ENCODE measurements at places on chromosomes 5 and 9. TPM values are rescaled to one million over a fixed set of nuclear protein-coding genes. Genes with fewer than 3 reads are reported as not detected.

- H3K4me3 ChIP-seq, result no peak overlapping the region
- peaks cover 20% of the 10 kb centered on the region for H3K4me1 ChIP-seq
- H3K27me3 ChIP-seq, result no peaks in the 10 kb centered on the region
Measured at GRCh38 chr5:56565283-56565615, 250.1 kb upstream of the MAP3K1 start.

- H3K4me3 ChIP-seq, result no peak overlapping the region
- no peaks in the 10 kb centered on the region for H3K36me3 ChIP-seq
- no peaks in the 10 kb centered on the region for H3K4me1 ChIP-seq
- H3K27me3 ChIP-seq, result peaks cover 50% of the 10 kb centered on the region
- no peak for DNase-seq
Measured at GRCh38 chr5:5638211-5638610, 215.7 kb downstream of the ICE1 start.

- H3K4me3 ChIP-seq, result no peak overlapping the region
- peaks cover 3% of the 10 kb centered on the region for H3K4me1 ChIP-seq
- no peak overlapping the region for H3K27ac ChIP-seq
- peaks cover 9% of the 10 kb centered on the region for H3K27me3 ChIP-seq
- H3K36me3 ChIP-seq, result no peaks in the 10 kb centered on the region
Measured at GRCh38 chr9:120366644-120367019, 213.3 kb downstream of the CDK5RAP2 start.

GRCh38 chr9:72579190-72579589, 57.8 kb downstream of the TMC1 start:
- H3K27me3 ChIP-seq, result peaks cover 8% of the 10 kb centered on the region
- peaks cover 7% of the 10 kb centered on the region for H3K36me3 ChIP-seq
- DNase-seq, result no peak
- H3K27ac ChIP-seq, result no peak overlapping the region

DNA sequence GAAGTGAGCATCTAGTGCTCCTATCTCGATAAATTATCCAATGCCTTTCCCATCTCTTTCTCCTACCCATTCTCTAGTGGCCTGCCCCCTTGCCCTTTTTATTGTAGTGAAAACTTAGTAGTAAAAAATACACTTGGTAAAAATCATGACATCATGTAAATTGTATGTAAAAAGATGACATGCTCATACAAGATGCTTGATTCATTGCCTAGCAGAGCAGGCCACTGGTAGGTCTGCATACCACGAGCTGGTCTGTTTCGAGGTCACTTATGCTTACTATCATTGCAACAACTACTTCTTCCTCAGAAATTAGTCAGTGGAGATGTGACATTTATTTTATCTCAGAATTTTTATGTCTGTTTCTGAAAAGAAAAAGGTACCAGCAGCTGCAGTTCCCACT, 177.3 kb downstream of the C9orf152 start:
- H3K4me1 ChIP-seq, result peaks cover 16% of the 10 kb centered on the region
- no peaks in the 10 kb centered on the region for H3K27me3 ChIP-seq
- H3K36me3 ChIP-seq, result no peaks in the 10 kb centered on the region

DNA sequence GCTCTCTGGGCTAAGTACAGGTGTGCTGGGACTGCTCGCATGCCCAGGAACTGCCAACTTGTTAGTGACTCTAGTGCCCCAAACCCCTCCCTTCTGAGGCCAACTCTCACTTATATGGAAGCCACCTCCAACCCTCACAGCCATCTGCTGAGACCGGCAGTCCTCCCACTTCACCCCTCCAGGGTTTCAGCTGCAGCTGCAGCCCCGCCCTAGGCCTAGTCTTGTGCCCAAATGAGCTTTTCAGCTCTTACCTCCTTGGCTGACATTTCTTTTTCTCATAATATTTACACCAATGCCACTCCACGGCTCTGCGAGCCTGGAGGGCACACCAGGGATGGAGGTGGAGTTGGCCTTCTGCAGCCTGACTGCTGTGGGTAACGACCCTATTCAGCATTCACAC, 166.6 kb downstream of the ROR2 start:
- H3K4me1 ChIP-seq, result peaks cover 8% of the 10 kb centered on the region
- H3K27ac ChIP-seq, result no peak overlapping the region
- no peak overlapping the region for H3K4me3 ChIP-seq
- peaks cover 30% of the 10 kb centered on the region for H3K27me3 ChIP-seq
- no peak for DNase-seq
- H3K36me3 ChIP-seq, result peaks cover 7% of the 10 kb centered on the region

DNA sequence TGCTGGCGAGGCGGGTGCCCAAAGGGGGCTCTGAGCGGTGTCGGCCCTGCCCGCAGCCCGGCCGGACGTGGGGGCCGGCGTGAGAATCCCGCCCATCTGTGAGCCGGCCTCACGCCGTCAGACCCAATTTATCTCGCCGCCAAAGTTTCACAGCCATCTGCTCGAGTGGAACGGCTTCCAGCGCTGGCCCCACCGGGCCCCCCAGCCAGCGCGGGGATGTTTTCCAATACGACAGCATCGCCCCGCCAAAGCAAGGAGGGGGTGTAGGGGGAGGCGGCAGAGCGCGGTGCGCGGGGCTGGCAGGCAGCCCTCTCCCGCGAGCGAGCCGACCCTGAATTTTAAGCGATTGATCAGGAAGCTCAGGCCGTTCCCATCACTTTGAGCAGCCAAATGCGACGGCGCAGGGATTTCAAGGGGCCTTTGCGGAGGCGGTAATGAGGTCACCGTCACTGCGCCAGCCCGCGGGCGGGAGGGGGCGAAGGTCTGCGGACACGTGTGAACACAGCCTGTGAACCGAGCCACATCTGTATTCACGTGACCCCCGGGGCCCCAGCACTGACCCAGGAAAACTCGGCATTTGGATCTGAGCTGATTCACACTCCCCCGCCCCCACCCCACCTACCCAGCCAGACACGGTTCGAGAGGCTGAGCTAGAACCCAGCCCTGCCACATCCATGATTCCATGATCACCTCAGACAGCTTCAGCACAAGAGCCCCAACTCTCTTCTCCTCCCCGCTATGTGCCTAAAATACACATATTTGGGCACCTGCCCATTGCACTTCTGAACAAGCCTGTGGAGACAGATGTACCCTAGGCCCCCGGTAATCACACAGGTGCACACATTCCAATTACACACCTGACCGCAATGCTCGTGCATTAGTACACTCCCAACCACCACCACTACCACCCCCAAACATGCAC, 47.8 kb upstream of the PSD2 start:
- H3K4me3 ChIP-seq, result peak overlapping the region; percentile 99
- peaks cover 29% of the 10 kb centered on the region for H3K27me3 ChIP-seq
- peaks cover 8% of the 10 kb centered on the region for H3K36me3 ChIP-seq
- H3K4me1 ChIP-seq, result peaks cover 21% of the 10 kb centered on the region

GRCh38 chr5:92775711-92776615, 805.1 kb downstream of the NR2F1-AS1 start:
- H3K4me3 ChIP-seq, result no peak overlapping the region
- DNase-seq, result no peak
- H3K36me3 ChIP-seq, result no peaks in the 10 kb centered on the region
- no peak overlapping the region for H3K27ac ChIP-seq
- no peaks in the 10 kb centered on the region for H3K4me1 ChIP-seq
- H3K27me3 ChIP-seq, result no peaks in the 10 kb centered on the region

DNA sequence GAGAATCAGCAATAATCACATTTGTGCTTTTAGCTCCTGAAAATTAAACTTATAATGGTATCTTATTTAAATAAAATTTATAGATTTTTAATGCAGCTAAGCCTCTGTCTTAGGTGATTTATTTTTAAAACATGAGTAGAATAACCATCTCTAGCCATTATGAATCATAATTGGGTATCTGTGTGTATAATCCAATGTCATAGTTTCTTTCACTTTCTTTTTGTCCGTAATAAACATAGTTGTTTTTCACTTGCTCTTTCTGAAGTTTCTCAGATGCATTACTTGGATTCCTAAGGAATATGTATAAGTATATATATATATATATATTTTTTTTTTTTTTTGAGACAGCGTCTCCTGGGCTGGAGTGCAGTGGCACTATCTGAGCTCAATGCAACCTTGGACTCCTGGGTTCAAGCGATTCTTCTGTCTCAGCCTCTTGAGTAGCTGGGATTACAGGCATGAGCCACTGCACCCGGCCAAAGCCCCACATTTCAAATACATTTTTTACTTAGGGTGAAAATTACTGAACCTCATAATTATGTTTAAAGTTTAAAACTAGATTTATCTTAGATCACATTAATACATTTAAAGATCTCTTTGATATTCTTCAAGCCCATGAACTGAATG, 377.1 kb downstream of the PRDM9 start:
- H3K4me1 ChIP-seq, result no peaks in the 10 kb centered on the region
- H3K27me3 ChIP-seq, result no peaks in the 10 kb centered on the region
- no peaks in the 10 kb centered on the region for H3K36me3 ChIP-seq
- no peak for DNase-seq
- H3K4me3 ChIP-seq, result no peak overlapping the region

GRCh38 chr5:13830536-13830935, 114.0 kb downstream of the DNAH5 start:
- no peaks in the 10 kb centered on the region for H3K27me3 ChIP-seq
- H3K4me3 ChIP-seq, result no peak overlapping the region
- no peak for DNase-seq

DNA sequence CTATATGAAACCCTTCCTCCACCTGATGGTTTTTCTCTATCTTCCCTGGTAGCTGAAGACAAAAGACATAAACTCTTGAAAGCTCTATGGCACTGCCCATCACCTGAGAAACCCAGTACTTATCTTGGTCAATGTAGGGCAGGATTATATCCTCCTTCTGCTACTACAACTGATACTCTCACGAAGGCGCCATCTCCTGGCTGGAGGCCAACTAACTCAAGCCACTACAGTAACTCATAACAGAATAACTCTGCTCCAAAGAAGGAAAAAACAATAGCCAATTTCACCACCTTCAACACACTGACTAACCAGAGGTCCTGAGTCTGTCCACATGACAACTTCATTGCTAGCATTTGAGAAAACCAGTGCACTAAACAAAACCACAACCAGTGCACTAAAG, 409.2 kb downstream of the CETN3 start:
- no peaks in the 10 kb centered on the region for H3K27me3 ChIP-seq
- no peaks in the 10 kb centered on the region for H3K4me1 ChIP-seq
- H3K4me3 ChIP-seq, result no peak overlapping the region

- no peak overlapping the region for H3K4me3 ChIP-seq
- H3K4me1 ChIP-seq, result no peaks in the 10 kb centered on the region
- peaks cover 25% of the 10 kb centered on the region for H3K27me3 ChIP-seq
- H3K27ac ChIP-seq, result no peak overlapping the region
Measured at GRCh38 chr5:39341896-39342295, 22.4 kb downstream of the C9 start.

DNA sequence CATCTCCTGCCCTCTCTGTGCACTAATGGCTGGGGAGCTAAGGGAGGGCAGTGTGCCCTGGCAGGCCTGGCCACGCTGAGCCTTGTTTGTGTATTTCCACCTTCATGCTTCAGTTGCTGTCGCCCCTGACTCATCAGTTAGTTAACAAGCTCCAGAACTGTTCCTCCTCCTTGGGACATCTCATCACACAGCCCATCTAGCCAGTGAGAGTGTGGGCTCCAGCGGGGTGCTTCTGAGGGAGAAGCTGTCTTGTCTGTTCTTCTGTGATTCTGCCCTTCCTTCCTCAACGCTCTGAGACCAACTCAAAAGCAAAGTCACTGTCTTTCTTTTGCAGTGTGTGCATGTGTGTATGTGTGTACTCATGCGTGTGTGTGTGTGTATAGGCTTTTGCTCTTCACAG, 58.3 kb upstream of the CPEB4 start:
- no peaks in the 10 kb centered on the region for H3K27me3 ChIP-seq
- H3K27ac ChIP-seq, result peak overlapping the region; percentile 35
- no peak for DNase-seq
- H3K4me1 ChIP-seq, result no peaks in the 10 kb centered on the region
- H3K36me3 ChIP-seq, result no peaks in the 10 kb centered on the region
- H3K4me3 ChIP-seq, result no peak overlapping the region

DNA sequence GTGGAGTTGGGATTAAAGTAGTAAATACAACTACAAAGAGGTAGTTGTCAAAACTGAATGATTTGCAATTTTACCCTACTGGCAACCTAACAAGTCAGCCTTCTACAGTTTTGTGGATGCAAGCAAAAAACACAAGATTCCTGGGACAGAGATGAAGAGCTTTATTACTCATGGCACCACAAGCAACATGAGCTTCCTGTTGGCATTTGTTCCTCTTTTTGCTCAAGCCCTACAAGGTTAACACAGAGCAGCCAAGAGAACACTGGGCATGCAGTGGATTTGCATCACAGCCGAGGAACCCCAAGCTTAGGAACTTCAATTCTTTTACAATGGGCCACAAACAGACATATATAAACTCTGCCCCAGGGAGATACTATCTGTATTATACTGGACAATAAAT, 28.8 kb upstream of the DMAC1 start:
- H3K27ac ChIP-seq, result no peak overlapping the region
- no peak overlapping the region for H3K4me3 ChIP-seq
- H3K36me3 ChIP-seq, result peaks cover 2% of the 10 kb centered on the region
- H3K4me1 ChIP-seq, result no peaks in the 10 kb centered on the region
- no peaks in the 10 kb centered on the region for H3K27me3 ChIP-seq

DNA sequence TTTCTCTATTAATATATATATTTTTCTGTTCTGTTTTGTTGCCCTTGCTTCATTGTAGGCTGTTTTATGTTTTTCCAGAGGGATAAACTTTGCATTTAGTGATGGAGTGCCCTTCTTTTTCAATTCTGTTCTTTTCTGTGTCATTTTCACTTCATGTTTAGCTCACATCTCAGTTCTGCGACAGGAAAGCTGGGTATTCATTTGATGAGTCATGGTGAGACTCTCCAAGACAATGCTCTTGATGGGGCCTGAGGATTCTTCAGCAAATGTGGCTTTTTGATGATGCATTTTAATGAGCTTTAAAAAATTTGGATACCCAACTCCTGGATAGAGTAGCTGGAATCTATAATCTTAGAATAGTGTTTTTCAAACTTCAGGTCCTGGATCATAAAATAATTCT, 56.5 kb upstream of the SPATA31D4 start:
- no peak overlapping the region for H3K27ac ChIP-seq
- no peaks in the 10 kb centered on the region for H3K36me3 ChIP-seq
- DNase-seq, result no peak
- no peaks in the 10 kb centered on the region for H3K27me3 ChIP-seq

DNA sequence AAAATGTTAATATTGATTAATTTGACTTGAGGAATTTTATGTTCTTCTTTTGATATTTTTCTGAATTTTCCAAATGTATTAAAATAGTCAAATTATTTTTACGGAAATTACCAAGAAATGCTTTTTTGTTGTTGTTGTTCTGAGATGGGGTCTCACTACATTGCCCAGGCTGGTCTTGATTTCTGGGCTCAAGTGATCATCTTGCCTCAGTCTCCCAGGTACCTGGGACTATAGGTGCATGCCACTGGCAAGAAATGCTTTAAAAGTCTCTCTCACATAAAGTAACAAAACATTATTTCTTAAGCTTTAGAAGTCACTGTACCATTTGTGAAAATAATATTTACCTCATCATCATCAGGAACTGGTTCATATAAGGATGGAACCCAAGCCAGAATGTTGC, 43.0 kb upstream of the ELOVL7 start:
- no peak for DNase-seq

GRCh38 chr9:17888066-17888465, 309.2 kb downstream of the SH3GL2 start:
- H3K4me3 ChIP-seq, result no peak overlapping the region
- H3K4me1 ChIP-seq, result no peaks in the 10 kb centered on the region
- no peaks in the 10 kb centered on the region for H3K27me3 ChIP-seq
- no peak for DNase-seq
- H3K27ac ChIP-seq, result no peak overlapping the region
- no peaks in the 10 kb centered on the region for H3K36me3 ChIP-seq

Gene REEP2
- not detected for total RNA-seq

Gene SLC6A3
- total RNA-seq, result not detected

Gene OR13C8
- total RNA-seq, result not detected

Gene SEMA6A
- not detected for total RNA-seq

All from T-helper 17 cell (primary cell).